ENCODE measurements at places on chromosomes 12 and 14. TPM values are rescaled to one million over a fixed set of nuclear protein-coding genes. Genes with fewer than 3 reads are reported as not detected.

Gene TMEM121
- polyA plus RNA-seq: 9.1 TPM

Gene COX8C
- not detected for polyA plus RNA-seq

- no peak for DNase-seq
Measured at GRCh38 chr14:25488961-25489360, 439.0 kb upstream of the STXBP6 start.

- DNase-seq: no peak
Measured at GRCh38 chr14:89641495-89642175, 224.6 kb upstream of the FOXN3 start.

GRCh38 chr14:20555845-20556244 is 5.0 kb downstream of the RNASE9 start:
- DNase-seq: no peak

DNA sequence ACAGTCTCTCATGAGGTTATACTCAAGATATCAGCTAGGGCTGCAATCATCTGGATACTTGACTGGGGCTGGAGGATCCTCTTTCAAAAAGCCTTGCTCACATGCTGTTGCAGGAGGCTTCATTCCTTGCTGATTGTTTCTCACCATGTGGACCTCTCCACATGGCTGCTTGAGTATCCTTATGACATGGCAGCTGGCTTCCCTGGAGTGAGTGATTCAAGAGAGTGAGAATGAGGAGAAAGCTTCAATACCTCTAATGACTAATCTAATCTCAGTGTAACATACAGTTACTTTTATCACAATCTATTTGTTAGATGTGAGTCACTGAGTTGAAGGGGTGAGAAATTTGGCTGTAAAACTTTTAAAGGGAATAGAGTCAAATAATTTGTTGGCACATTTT is 14.4 kb upstream of the SDR39U1 start:
- no peak for DNase-seq

Measured in SK-N-SH (cell line).